ENCODE measurements at places on chromosomes 12 and 14.

- DNase-seq: peak; percentile 25
These were observed 168.4 kb upstream of the AVPR1A start for GRCh38 chr12:63319386-63319785.

DNA sequence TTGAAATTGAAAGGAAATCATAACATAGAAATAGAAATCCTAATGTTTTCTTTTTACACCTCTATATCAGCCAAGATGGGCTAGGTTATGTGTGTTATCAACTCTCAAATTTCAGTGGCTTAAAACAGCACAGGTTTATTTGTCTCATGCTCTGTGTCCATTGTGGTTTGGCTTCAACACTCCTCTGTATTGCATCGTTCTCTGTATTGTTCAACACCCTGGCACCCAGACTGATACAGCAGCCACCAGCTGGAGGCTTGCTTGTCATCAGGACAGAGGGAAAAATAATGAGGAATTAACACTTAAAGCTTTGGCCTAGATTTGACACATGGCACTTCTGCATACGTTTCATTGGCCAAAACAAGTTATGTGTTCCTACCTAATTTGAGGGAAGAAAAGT lies 234.2 kb upstream of the ARHGAP5 start:
- no peak for DNase-seq

- DNase-seq: peak; percentile 48
These were observed 588.2 kb downstream of the NRXN3 start for GRCh38 chr14:78758333-78758732.

- DNase-seq: no peak
These were observed 45.7 kb upstream of the MDM1 start for GRCh38 chr12:68377881-68378280.

GRCh38 chr12:6469092-6469491 lies 1.4 kb downstream of the VAMP1 start:
- DNase-seq: no peak

GRCh38 chr12:27615331-27615891 lies 80.8 kb upstream of the REP15 start:
- DNase-seq: peak; percentile 78

DNA sequence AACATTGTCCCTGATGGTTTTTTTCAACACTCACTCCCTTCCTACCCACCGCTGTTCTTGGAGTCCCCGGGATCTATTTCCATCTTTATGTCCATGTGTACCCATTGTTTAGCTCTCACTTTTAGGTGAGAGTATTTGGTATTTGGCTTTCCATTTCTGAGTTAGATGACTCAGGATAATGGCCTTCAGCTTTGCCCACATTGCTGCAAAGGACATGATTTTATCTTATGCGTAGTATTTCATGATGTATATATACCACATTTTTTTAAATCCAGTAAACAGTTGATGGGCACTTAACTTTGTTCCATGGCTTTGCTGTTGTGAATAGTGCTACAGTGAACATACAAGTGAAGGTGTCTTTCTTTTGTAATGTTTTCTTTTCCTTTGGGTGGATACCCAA lies 123.5 kb upstream of the KITLG start:
- DNase-seq: peak; percentile 70

GRCh38 chr14:92037989-92038388 lies 1.9 kb downstream of the TRIP11 start:
- DNase-seq: no peak

Measured in EL (cell line).